ENCODE measurements at places on chromosomes 7 and 10.

- peak; percentile 29 for DNase-seq
These were observed 5.7 kb upstream of the WDR86 start for GRCh38 chr7:151415375-151416105.

DNA sequence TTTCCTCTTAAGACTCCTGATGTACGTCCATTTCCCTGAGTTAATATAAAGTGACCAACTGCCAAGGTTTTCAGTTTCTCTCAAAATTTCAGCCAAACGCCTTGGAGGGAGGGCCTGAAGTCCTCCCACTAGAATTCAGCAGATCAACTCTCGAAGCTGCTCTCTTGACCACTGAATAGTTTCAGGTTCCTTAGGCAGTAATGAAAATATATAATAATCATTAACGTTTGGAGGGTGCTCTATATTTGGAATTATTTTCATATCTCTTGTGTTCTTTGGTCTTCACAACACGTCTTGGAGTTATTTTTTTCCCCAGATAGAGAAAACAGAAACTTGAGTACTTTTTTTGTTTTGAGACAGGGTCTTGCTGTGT is 123.6 kb upstream of the SFMBT2 start:
- no peak for DNase-seq

DNA sequence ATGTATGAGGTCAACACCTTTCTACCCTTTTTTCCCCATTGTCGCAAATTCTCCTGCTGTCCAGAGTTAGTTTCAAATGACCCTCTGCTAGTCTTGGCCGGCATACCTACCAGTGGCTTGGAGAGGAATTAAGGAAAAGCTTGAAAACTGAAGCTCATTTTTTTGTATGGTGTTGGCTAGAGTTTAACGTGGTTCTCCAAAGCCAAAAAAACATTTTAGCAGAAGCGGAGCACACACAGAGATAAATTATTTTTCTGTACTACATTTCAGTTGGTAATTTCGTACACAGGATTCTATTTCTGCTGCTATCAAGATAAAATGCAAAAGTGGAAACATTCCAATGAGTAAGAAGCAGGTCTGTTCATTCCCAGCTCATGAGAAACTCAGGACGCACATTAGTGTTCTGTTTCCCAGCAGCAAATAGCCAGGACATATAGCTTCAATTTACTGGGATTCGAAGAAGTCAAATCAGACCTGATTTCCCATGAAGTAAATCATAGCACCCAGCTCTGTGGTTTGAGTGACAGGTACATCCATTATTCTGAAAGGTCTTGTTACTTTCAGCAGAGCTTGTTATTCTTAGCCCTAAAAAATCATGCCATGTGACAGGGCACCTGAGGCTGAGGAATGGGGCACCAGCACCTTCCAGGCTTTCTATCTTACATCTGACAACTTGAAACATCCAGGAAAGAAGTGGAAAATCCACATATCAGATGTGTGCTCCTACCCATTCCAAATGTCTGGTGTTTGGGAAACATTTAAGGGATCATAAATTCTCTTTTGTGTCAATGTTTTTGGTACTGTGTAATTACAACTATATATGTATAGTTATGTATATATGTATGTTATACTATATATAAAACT is 215.9 kb upstream of the C7orf33 start:
- DNase-seq, result no peak

DNA sequence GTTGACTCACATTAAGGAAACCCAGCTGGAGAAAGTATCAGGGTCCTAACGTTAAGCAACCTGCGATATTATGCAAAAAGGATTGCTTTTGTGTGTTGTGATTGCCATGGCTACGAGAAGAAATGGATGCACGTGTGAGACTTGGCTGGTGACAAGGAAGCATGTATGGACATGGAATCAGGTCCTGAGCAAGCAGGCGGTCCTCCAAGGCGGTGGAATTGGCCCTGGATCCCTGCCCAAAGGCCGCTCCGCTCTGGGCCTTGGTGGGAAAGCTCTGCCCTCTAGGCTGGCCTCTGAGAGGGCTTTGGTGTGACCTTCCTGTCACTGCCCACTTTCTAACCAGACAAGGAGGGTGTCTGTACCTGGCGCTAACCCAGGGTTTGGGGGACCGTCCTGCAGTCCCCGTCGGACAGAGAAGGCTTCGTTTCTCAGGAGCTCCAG is 192.1 kb downstream of the EBF3 start:
- no peak for DNase-seq

GRCh38 chr10:74337330-74338016 is 186.5 kb downstream of the ADK start:
- DNase-seq, result no peak

GRCh38 chr10:8392216-8392615 is 337.7 kb downstream of the GATA3 start:
- no peak for DNase-seq

DNA sequence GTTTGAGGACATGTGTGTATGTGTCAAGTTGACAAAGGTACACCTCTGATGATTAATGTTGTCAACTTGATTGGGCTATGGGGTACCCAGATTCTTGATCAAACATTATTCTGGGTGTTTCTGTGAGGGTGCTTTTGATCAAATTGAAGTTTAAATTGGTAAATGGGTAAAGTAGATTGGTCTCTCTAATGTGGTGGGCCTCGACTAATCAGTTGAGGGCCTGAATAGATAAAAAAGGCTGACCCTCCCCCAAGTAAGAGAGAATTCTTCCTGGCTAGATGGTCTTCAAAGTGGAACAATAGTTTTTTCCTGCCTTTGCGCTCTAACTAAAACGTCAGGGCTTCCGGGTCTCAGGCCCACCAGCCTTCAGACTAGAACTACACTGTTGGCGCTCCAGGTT is 309.9 kb upstream of the MGMT start:
- no peak for DNase-seq

- no peak for DNase-seq
These were observed 85.9 kb downstream of the HECTD2 start for GRCh38 chr10:91496016-91496415.

GRCh38 chr7:19101909-19102308 is 15.5 kb downstream of the TWIST1 start:
- DNase-seq, result no peak

DNA sequence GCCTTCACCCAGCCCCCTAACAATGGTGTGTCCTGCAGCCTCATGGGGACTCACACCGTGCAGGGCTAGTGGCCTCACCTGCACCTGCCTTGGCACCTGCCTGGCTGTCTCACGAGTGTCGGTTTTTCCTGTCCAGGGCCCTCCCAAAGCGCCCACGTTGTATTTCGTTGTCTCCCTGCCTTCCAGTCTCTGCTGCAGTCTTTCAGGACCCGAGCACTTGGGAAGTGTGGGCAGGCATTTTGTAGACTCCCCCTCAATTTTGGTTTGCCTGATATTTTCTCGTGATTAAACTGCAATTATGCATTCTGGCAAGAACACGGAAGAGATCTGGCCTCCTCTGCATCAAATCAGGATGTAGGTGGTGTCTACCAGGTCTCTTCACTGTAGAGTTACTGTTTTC is 17.9 kb downstream of the BNIP3 start:
- no peak for DNase-seq

All from HepG2 (cell line).